ENCODE measurements at places on chromosomes 16 and 17. TPM values are rescaled to one million over a fixed set of nuclear protein-coding genes. Genes with fewer than 3 reads are reported as not detected.
A peak's percentile ranks its signal among the peaks of the same experiment; 100 is the strongest.

DNA sequence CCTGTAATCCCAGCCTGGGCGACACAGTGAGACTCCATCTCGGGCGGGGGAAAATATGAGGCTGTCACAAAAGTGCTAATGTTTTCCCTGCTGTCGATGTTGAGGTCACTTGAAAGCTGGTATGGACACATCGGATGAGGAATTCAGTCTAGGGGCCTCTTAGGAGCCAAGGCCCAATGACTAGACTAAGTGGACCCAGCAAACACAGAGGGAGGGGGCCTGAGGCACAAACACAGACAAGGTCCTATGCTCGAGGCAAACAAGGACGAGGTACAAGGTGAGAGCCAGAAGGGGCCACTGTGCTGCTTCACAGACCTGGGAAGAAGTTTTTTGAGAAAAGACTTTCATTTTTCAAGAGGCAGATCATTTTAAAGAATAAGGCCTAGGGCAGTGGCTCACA, 15.2 kb downstream of the TRAP1 start:
- DNase-seq: no peak

- DNase-seq: no peak
These were observed 338.5 kb downstream of the PMP22 start for GRCh38 chr17:14926526-14927122.

DNA sequence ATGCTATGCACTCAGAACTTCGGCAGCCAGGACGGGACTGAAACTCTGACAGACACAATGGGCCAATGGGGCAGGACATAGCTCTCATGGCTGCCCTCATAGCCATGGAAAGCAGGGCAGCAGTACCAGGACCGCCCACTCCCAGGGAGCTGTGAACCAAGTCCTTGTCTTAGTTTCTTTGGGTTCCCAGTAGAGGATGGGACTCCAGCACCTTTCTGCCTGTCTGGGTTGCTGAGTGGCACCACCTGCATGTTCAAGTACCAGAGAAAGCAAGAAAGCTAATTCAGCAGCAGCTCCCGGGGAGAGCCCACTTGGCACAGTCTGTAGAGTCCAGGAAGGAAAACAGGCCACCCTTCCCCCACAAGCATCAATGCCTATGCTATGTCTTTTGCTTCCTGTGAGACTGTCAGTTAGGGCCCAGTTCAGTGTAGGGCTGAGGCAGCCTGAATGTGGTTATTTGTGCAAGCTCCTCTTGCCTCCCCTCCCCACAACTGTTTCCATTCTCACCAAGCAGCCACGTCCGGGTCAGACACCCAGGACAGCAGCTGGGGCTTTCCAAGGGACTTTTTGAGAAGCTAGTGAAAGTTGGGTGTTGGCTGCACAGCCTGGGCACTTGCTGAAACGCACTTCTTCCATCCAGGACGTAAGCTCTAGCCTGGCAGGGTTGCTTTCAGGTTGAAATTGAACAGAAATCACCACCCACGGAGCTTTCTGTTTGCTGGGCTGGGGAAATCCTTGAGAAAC, 7.8 kb downstream of the SUPT4H1 start:
- DNase-seq: no peak

- no peak for DNase-seq
These were observed 1066.7 kb upstream of the RBFOX1 start for GRCh38 chr16:6265968-6266367.

DNA sequence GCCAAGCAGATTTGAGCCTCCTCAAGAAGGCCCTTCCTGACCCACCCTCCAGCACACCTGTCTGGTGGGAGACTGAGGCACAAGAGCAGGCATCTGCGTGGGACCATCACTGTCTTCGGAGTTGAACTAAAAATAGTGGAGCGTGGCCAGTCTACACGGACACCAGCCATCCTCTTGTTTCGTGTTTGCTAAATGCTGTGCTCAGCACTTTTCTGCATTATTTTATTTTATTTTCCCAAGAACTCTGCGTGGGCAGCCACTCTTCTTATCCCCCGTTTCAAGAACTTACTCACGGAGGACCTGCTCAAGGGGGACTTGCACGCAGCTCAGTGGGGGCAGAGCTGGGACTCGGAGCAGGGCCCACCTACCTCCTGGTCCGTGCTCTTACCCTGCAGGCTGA, 60.8 kb downstream of the SOCS3 start:
- DNase-seq: no peak

GRCh38 chr17:17411692-17412091, 65.1 kb upstream of the MED9 start:
- DNase-seq: no peak

DNA sequence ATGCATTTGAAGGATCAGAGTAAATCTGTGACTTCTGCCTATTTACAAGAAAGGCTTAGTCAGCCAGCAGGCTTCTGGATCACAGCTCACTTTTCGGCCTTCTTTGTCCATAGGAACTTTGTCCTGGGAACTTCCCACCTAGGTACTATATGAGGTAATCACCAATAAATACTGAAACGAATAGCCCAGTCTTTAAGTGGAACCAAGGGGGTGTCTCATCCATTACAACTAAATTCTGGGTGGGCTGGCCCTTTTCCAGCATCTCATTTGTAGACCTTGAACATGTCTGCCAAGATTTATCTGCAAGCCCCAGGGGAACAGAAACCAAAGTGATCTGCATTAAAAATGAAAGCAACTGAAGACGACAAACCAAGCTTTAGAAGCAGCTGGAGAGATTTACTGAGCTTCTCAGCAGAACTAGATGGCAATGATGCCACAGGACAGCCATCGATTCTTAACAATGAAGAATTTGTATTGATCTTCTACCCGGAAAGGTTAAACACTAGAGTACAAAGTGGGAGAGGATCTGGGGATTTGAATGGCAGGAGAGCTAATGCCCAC, 55.5 kb downstream of the SNX11 start:
- no peak for DNase-seq

- DNase-seq: no peak
These were observed 421.0 kb downstream of the WWOX start for GRCh38 chr16:78520470-78520869.

- DNase-seq: no peak
These were observed 281.4 kb downstream of the SLC39A11 start for GRCh38 chr17:72810991-72811508.

- DNase-seq: no peak
These were observed 506 bp downstream of the ATP5MC1 start for GRCh38 chr17:48892940-48893645.

GRCh38 chr16:89187032-89187769, 13.1 kb downstream of the SLC22A31 start:
- DNase-seq: no peak

- no peak for DNase-seq
These were observed 45.1 kb upstream of the MTSS2 start for GRCh38 chr16:70730944-70731343.

- DNase-seq: no peak
These were observed 8.4 kb downstream of the PER1 start for GRCh38 chr17:8143581-8144400.

DNA sequence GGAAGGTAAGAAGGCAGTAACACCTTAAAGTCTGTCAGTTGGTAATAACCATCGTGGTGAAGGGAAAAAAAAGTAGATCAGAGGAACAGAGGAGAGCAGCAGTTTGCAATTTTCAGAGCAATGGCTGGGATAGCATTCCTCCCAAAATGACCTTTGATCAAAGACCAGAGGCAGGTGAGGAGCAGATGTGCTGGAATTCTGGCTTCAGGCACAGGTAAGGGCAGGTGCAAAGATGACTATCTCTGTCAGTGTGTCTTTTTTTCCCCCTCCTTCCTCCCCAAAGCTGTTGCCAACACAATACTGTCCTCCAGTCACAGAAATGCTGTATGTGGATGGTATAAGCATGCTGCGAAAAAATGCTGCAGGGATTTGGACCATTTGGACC, 166.7 kb downstream of the XYLT1 start:
- no peak for DNase-seq

- no peak for DNase-seq
These were observed 4.3 kb downstream of the SDK2 start for GRCh38 chr17:73639932-73640331.

- no peak for DNase-seq
These were observed 998 bp upstream of the SRSF1 start for GRCh38 chr17:58007781-58008706.

DNA sequence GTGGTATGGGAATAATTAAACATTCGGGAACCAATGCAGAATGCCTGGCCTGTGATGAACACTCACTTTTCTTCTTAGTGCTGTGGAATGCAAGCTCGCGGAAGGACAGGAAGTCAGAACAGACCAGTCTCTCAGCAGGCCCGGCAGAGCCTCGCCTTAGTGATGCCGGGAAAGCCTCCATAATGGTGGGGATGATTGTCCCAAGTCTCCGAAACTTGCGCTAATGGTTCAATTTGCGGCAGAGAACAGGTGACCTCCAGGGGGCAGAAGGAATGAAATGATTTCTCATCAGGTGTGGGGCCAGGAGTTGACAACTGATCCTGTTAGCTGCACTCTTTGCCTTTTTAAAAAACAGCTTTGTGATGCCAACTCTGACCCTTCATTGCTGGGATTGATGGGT, 170.6 kb downstream of the GSG1L start:
- no peak for DNase-seq

DNA sequence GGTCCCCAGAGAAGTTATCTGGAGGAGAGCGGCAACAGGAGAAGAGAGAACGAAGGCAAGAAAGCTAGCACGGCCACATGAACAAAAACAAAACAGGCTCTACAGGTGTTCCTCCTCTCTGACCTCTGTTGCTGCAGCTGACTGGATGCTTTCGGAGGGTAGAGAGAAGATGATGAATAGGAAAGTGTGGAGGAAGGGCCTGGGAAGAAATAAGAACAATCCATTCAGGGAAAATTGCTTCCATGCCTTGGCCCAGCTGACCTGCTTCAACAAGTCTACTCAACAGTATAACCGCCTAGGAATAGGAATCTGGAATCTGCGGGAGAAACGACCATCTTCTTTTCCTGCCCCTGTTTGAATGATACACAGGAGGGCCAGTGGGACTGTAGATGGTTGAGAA, 258.5 kb downstream of the ZFHX3 start:
- DNase-seq: no peak

GRCh38 chr17:59652119-59652518, 32.4 kb downstream of the CLTC start:
- DNase-seq: no peak

- no peak for DNase-seq
These were observed 32.1 kb downstream of the IST1 start for GRCh38 chr16:71927383-71927782.

- DNase-seq: no peak
These were observed 296.2 kb upstream of the CDH5 start for GRCh38 chr16:66070140-66070917.

DNA sequence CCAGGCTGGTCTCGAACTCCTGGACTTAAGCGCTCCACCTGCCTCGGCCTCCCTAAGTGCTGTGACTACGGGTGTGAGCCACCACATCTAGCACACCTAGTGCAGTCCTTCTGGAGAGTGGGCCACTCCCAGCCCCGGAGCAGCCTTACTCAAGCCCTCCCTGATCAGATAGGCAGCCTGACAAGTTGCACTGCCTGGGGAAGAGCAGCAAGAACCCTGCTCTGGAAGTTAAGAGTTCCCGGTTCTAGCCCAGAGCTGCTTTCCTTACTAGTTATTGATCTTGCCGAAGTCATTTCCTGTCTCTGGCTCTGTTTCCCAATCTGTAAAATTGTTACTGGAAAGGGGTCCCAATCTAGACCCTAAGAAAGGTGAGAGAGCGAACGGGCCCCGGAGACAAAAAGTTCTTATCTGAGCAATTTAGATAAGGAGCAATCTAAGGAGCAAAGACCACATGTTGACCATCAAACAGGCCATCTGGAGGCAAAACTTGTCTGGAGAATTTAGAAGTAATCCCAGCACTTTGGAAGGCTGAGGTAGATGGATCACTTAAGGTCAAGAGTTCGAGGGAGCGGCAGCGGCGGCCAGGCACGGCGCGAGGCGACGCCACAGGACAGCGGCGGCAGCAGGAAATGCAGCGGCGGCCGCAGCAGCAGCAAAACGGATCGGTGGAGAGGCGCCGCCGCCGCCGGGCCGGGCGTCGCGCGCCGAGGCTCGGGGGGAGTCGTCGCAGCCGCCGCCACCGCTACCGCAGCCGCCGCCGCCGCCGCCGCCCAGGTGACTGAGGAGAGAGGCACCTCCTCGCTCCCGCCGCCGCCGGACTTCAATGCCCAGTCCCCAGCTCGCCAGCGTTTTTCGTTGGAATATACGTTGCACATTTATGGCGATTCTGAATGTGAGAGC, 4.3 kb upstream of the NAGLU start:
- DNase-seq: no peak

GRCh38 chr17:80940171-80941123, 51.2 kb upstream of the CHMP6 start:
- DNase-seq: peak; percentile 68

- no peak for DNase-seq
These were observed 789 bp downstream of the CSNK1D start for GRCh38 chr17:82272495-82273326.

DNA sequence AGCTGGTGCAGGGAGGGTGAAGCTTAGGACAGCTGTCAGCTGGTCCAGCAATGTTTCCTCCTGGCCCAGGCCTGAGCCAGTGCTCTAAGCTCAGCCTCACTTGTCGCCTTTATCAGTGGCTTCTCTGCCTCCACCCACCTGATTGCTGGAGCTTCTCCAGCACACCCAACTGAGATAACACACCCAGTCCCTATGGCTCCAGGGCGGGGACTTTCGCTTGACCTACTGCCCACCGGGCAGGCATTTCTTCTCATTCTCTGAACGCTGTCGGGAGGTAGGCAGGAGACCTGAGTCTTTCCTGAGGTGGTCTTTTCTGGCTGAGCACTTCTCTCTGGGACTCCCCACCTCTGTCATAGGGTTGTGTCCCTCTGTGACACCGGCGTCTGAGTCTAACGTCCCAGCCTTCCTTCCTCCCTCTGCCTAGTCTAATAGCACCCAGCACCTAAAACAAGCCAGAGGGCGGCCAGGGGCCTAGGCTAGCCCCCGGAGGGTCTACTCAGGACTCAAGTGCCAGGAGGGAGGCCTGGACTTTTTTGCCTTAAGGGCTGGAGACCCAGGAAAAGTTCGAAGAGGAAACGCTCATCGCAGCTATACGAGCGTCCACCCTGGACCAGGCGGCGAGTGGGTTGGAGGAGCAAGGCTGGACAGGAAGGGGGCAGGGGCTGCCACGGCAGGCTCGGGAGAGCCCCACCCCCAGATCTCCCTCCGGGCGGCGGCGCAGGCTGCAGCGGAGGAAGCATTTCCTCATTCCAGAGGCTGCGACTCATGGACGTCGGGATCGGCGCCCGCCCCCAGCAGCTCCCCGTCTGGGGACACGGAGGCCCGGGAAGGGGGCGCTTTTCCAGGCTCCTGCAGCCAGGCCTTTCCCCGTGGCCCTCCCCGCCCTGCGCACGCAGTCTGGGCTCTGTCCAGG, 756 bp downstream of the TAX1BP3 start:
- no peak for DNase-seq

The PMFBP1 gene
- total RNA-seq: 0.30 TPM

The CSH1 gene
- not detected for total RNA-seq

The ZNF750 gene
- not detected for total RNA-seq

The CD300A gene
- total RNA-seq: not detected

The DRC3 gene
- 2.6 TPM for total RNA-seq

The TEKT3 gene
- total RNA-seq: 0.82 TPM

The SLFN11 gene
- 15.2 TPM for total RNA-seq

The TBC1D3I gene
- total RNA-seq: 0.60 TPM

The RAI1 gene
- total RNA-seq: 24.0 TPM

The KRT20 gene
- not detected for total RNA-seq

The RNF43 gene
- 0.15 TPM for total RNA-seq

The SLC13A2 gene
- not detected for total RNA-seq

All from chondrocyte (in vitro differentiated cells).